ENCODE measurements at places on chromosomes 1 and 21.

DNA sequence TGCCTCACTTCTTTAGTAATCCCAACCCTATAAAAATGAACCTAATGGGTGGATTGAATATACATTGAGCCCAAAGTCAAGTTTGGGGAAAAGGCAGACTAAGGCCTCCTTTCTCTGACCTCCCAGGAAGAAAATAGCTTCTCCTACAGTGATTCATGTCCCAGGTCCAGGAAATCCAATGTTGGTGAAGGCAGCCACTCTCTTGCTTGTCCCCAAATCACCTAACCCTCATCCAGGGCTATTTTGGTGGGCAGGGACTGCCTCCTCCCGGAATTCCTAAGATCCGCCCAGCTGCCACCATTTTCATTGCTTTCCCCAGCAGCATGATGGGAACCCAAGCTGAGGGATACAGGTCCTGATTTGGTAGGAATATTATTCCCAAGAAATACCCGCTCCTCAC lies 8.4 kb downstream of the MYOG start:
- DNase-seq: no peak

- no peak for DNase-seq
Measured at GRCh38 chr1:9314111-9314510, 21.4 kb downstream of the SPSB1 start.

GRCh38 chr1:88722492-88722891 lies 38.4 kb downstream of the PKN2 start:
- DNase-seq: no peak

DNA sequence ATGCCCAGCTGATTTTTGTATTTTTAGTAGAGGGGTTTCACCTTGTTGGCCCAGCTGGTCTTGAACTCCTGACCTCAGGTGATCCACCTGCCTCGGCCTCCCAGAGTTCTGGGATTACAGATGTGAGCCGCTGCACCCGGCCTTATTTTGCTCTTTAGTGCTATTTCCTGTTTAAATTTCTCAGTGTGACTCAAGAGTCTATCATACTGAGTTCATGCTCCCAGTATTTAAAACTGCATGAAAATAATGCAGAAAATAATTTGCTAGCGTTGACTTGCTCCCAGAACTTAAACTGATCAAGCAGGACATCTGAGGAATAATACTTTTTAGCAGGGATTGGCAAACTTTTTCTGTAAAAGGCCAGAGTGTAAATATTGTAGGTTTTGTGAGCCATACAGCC lies 86.4 kb upstream of the C1orf21 start:
- no peak for DNase-seq

DNA sequence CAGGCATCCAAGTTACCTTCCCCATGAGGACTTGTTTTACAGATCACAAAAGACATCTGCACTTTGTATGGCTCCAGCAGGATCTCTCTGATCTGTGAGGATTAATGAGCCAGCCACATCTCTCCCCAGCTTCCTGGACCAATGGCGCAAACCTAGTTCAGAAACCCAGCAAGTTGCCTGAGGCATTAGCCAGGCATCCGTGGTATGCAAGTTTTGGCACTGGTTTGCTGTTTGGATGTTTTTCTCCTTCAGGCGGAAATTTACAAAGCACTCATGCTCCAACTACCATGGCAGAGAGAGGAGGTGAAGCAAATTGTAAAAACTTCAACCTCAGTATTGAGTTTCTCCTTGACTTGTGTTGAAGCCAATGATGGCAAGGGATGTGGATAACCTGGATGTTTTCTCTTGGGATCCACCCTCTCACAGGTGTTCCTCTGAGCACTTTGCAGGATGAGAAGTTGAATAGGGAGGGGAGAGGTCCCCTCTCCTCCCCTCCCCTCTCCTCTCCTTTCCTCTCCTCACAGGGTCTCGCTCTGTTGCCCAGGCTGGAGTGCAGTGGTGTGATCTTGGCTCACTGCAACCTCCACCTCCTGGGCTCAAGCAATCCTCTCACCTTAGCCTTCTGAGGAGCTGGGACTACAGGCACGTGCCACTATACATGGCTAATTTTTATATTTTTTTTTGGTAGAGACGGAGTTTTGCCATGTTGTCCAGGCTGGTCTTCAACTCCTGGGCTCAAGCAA lies 25.6 kb upstream of the ENO1 start:
- DNase-seq: no peak

- no peak for DNase-seq
Measured at GRCh38 chr1:173409613-173410012, 67.5 kb upstream of the PRDX6 start.

GRCh38 chr1:12170263-12170671 lies 3.5 kb downstream of the TNFRSF1B start:
- no peak for DNase-seq

GRCh38 chr1:35850051-35850450 lies 33.0 kb upstream of the AGO1 start:
- DNase-seq: no peak

GRCh38 chr1:240562111-240562590 lies 49.8 kb downstream of the GREM2 start:
- no peak for DNase-seq

DNA sequence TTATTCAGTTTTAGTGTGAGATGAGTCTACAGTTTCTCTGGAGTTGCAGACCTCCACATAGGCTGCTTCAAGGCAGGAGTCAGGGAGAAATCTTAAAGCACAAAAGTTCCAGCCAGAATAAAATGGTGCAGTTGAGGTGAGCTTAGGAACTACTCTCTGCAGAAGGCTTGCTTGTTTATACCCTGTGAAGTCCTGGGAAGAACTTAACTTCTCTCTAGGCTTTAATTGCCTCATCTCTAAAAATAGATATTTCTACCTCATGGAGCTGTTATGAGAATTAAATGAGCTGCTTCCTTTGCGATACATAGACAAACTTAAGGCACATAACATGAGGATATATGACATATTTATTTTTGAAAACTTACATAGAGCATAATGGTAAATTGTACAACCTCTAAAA lies 286.2 kb downstream of the GPATCH2 start:
- DNase-seq: no peak

GRCh38 chr1:201842472-201843027 lies 13.6 kb downstream of the IPO9 start:
- DNase-seq: no peak

GRCh38 chr1:78126506-78126905 lies 80.7 kb downstream of the GIPC2 start:
- DNase-seq: no peak

DNA sequence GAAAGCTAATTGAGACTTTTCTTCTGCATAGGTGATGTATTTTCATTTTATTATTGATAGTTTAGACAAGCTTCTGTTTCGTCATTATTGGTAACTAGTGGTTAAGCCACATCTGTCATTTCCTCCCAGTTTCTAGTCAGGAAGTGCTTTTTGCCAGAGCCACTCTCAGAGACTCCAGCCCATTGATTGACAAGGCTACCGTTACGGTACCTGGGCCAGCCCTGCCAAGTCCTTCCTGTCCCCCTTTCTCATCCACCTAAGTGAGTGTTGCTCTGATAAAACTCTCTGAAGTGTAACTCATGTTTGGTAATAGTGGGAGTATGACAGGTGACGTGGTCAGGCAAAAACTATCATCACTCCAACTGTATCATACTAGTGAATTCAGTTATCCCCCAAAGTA lies 29.6 kb upstream of the AGL start:
- DNase-seq: peak; percentile 34

GRCh38 chr1:33853431-33853830 lies 10.4 kb upstream of the HMGB4 start:
- no peak for DNase-seq

Data from GM13977 (cell line).